ENCODE measurements at places on chromosomes 5 and 9. TPM values are rescaled to one million over a fixed set of nuclear protein-coding genes. Genes with fewer than 3 reads are reported as not detected.

DNA sequence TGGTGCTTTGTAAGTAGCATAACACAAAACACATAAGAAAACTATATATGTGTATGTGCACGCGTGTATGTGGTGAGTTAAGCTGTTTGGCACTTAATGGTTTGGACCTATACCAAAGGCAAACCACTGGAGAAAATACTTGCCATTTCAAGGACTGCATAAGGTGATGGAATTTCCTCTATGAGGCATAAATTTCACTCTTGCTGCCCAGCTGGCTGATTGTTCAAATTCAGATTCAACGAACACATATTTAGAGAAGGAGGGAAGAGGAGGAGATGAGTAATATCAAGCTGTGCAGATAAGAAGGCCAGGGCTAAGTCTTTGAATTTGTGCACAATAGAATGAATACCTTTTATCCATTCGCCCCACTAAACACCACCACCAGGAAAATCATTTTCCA is 470.6 kb upstream of the MPDZ start:
- DNase-seq: no peak

Gene PLCXD3
- 39.6 TPM for total RNA-seq

GRCh38 chr5:147746986-147747385 is 35.5 kb downstream of the JAKMIP2 start:
- DNase-seq: no peak

DNA sequence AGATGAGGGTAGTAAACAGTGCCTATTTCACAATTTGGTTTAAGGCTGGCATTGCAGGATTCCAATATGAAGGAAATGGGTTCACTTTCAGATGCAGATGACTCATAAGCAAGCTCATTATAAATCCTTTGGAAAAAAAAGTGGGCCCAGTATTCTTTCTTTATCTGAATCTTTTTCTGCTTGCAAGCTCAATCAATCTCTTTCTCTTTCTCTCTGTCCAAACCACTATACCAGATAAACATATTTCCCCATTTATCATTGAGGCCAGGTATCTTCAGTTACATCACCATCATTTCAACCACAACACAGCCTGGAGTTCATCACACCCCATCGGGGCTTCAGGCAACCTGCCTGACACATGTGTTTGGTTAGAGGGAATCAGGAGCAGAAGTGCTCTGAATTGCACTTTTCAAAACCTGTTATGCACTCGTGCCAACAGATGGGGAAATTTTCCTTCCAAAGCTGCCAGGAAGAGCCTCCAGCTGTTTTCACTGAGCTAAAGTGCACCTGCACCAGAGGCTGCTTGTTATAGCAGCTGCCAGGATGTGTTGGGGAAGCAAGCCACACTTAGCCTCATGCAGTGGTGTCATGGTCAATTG is 30.0 kb upstream of the MAMDC2 start:
- DNase-seq: no peak

DNA sequence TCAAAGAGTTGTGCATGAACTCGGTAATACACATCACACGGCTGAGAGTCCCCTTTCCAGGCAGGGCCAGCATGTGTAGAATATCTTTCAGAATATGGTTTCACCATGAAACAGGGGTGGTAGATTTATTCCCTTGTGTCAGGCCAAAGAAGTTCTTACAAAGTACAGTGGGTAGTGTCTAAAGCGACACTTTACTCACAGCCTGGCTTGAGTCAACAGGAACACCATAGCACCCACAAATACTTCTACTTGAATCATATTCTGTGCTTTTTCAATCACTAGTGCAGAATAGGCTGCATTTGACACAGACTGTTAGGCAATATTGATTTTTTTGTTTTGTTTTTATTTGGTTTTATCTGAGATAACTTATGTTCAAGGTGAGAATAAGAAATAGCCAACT is 12.6 kb downstream of the LSM11 start:
- DNase-seq: no peak

GRCh38 chr5:35319333-35320002 is 89.2 kb upstream of the PRLR start:
- peak; percentile 63 for DNase-seq

Gene KCNN2
- total RNA-seq: 17.0 TPM

- no peak for DNase-seq
These were observed 59.4 kb downstream of the MINAR2 start for GRCh38 chr5:129807162-129807814.

DNA sequence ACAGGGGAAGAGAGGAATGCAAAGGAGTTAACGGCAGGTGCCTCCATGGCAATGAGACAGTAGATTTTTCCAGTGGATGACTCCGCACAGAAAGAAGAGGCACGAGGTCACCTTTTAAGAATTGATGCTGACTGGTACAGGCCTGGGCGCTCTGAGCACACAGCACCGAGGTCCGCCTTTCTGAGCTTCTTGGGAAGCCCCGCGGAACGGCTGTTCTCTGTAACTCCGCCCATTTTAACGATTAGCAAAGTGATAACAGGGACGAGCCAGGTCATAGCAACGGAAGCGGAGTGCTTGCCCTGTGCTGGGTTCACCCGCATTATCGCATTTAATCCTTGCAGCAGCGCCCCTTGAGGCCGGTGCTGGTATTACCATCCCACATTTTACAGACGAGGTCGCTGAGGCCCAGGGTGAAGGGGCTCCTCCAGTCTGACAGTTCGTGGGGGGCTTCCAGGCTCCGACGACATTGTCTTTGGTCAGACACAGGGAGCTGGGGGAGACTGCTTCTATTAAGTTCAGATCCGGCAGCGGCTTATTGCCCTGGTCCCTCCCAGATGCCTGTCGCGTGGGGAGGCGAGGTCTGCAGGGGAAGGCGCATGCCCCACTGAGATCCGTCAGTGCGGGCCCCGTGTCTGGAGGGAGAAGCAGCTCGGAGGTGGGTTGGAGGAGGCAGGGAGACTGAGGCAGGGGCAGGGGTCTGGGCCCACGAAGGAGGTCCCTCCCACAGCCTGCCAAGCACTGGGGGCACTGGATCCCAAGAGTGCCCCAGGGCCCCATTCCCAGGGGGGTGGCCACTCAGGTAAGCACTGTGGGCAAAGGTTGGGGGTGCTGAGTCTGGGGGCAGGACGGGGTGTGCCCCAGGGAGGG is 22.3 kb upstream of the HMCN2 start:
- peak; percentile 73 for DNase-seq

DNA sequence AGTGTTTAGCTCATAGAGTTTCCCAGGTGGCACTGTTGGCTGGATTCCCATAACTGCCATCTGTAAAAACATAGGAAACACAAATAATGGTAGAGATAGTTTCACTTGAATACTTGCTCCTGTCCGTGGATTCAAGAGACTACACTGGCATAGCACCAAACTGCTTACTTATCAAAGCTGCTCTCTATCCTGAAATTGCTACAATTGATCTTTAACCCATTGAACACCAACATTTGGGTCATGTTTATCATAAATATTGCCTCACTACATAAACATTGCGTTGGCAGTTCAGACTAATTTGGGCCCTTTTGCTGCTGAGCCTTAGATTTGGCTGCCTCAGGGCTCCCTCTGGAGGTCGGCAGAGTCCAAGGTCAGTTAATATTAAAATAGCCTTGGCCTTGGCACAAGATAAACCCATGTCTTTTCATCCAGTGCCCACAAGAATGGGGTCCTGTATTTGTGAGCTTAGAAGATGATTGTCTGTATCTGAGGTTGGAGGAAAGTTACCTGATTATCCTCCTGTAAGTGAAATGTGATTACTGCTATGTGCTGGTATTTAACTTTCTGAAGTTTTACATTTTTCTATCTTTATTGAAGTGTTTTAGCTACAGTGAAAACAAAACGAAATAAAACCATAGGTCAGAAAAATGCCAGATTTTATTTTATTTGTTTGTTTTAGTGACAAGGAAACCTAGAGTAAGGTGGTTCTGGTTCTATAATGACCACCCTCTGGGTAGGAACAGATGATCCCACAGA is 4.0 kb upstream of the RANBP3L start:
- peak; percentile 62 for DNase-seq

DNA sequence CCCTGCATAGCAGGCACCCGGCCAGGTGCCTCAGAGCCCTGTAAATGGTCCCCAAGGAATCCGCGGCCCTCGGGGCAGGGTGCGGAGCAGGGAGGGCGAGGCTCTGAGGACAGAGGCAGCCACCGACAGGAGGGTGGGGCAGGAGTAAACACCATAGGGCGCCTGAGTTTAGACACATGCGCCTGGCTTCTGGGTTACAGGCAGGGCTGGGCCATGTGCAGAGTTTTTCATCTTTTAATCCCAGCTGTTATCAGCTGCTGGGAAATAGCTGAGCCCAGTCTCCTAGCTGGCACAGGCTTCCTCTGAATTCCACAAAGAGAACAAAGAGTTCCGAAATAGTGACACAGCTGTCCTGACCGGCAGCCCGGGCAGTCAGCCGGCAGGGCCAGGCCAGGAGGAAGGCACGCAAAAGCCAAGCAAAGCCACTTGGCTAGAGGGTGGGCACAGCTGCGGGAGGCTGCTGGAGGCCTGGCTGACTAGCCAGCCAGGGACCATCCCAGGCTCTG is 98.9 kb upstream of the PHYKPL start:
- DNase-seq: peak; percentile 76

Gene IFNA13
- not detected for total RNA-seq

DNA sequence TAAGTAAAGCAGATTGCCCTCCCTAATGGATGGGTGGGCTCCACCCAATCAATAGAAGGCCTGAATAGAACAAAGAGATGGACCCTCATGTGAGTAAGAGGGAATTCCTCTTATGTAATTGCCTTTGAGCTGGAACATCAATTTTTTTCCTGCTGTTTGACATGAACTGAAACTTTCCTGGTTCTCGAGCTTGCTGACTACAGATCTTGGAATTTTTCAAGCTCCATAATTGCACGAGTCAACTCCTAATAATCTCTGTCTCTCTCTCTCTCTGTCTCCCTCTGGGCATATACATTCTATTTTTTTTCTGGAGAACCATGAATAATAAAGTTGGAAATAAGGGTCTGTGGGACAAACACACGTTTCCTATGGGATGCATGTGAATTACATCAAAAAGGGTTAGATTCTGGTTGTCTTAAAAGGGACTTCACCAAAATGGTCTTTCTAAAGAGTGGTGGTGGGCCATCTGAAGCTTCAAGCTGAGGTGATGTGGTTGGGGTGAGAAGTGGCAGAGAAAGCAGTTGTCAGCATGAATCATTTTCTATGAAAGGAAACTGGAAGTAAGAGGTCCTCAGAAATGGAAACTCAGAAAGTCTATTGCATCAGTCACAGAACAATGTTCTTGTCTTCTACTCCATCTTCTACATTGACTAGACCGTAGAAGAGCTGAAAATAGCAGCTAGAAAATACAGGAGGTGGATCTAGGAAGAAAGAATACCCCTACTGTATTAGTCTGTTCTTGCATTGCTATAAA is 47.0 kb upstream of the HOMER1 start:
- no peak for DNase-seq

Gene CRB2
- 2.2 TPM for total RNA-seq

Gene ZFP2
- 1.2 TPM for total RNA-seq

Gene SPINK4
- not detected for total RNA-seq

DNA sequence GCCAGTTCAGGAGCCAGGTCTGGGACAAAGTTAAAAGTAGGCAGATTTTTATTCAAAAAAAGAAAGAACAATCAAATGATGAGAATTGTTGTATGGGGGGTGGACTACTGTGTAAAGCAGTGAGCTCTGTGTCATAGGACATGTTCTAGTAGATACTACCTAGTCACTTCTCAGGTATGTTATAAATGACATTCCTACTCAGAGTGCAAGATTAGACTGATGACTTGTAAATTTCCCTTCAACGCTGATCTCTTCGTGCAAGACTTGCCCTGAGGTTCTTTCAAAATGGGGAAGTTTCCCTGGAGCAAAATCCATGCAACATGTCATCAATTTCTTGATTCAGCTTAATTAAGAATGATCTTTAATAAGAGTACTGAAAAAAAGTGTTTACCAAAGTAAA is 175.1 kb downstream of the RORB start:
- no peak for DNase-seq

GRCh38 chr5:138273834-138274188 is 610 bp downstream of the GFRA3 start:
- DNase-seq: no peak

GRCh38 chr9:116370556-116370955 is 217.0 kb downstream of the PAPPA start:
- no peak for DNase-seq

DNA sequence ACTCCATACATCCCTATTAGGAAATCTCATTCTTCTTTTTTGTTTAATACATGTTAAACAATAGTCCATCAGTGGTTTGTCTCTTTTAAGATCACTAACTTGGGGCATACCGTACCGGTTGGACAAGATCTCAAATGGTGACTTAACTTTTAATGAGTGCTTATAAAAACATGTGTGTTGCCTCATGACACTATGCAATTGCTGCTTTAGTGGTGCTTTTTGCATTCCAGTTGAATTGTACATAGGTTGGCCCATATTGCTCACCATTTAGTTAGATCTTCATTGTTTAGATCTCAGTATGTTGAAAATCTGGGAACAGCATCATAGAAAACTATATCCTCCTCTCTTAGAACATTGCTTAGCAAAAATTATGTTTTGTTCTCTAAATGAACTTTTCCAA is 17.8 kb downstream of the C9orf85 start:
- DNase-seq: no peak

Gene PCDHB5
- 3.1 TPM for total RNA-seq

Gene ANXA1
- 173 TPM for total RNA-seq

GRCh38 chr5:177365845-177366527 is 8.3 kb downstream of the RGS14 start:
- no peak for DNase-seq

- DNase-seq: no peak
These were observed 634.8 kb downstream of the DMRTA1 start for GRCh38 chr9:23081377-23081776.

Gene WDR70
- 14.5 TPM for total RNA-seq
